ENCODE measurements at places on chromosomes 2 and 18. TPM values are rescaled to one million over a fixed set of nuclear protein-coding genes. Genes with fewer than 3 reads are reported as not detected.
A peak's percentile ranks its signal among the peaks of the same experiment; 100 is the strongest.

PTPRN gene
- 0.75 TPM for total RNA-seq

TLX2 gene
- total RNA-seq, result not detected

SCN7A gene
- total RNA-seq, result 0.36 TPM

LOXHD1 gene
- total RNA-seq, result not detected

DNA sequence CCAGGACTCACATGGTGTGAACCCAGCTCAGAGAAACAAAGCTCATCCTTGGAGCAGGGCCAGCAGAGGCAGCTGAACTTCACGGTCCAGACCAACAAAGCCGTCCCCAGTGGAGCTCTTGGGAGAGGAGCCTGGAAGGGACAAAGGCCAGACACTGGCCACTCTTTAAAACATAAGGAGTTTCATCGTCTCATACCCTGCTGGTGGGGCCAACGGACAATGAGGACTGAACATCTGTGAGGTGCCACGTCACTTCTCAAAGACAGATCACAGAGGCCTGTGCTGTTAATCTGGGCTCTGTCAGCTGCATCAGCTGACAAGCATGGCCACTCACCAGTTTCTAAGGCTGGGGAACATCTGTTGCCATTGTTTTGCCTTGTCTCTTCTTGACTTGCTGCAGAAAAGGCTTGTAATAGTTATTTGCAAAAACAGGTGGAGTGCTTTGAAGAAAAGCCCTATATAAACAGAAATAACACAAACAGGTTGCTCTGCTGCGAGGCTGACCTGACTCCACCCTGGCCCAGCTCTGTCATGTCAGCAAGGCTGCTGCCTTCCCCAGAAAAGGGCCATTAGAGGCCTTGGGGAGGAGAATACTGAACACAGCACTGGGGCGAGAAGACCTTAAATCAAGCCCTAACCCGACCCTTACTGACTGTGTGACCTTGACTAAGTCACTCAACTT, 68.1 kb upstream of the DAPL1 start:
- no peak for DNase-seq

- no peak for DNase-seq
Observed at GRCh38 chr2:143296089-143296488, 166.9 kb downstream of the ARHGAP15 start.

GRCh38 chr18:75204269-75204731, 4.6 kb downstream of the PTGR3 start:
- DNase-seq, result no peak

DNA sequence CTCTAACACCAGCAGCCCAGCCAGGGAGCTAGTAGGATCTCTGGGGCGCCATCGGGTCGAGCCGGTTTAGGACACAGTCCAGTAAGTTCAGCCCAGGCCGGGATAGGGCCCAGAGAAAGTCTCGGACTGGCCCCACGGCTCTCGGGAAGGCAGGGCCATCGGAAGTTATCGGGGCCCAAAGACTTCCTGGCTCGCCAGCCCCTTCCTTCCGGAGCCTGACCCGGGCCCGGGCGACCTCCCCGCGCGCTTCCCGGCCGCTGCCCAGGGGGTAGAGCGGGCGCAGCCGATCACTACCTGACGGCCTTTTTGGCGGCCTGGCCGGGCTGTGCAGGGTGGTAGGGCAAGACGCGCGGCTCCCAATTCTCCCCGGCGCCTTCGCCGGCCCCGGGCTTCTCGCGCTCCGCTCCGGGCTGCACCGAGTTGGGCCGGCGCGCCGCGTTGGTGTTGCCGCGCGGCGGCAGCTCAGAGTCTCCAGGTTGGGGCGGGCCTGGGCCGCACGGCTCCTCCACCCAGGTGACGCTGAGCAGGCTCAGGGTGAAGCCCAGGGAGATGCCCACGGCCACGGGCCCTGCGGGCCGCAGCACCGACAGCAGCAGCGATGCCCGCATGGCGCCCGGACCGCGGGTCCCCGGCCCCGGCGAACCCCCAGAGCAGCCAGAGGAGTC, 546 bp downstream of the CHPF start:
- no peak for DNase-seq

DNA sequence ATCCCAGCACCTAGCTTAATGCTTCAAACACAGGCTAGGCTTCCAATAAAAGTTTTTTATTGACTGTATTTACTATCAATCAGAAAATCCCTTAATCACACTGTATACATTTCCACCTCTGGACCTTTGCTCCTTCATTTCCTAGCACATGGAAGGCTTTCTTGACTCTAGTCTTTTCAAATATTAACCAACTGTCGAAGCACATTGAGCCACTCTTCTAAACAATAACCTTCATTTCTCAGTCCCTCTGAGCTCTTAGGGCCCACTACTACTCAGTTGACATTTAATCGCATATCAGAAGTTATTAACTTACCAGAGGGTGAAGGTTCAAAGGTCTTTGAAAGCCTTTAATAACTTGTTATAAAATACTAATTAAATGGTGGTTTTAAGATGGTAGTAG, 37.4 kb downstream of the CERKL start:
- no peak for DNase-seq

DNA sequence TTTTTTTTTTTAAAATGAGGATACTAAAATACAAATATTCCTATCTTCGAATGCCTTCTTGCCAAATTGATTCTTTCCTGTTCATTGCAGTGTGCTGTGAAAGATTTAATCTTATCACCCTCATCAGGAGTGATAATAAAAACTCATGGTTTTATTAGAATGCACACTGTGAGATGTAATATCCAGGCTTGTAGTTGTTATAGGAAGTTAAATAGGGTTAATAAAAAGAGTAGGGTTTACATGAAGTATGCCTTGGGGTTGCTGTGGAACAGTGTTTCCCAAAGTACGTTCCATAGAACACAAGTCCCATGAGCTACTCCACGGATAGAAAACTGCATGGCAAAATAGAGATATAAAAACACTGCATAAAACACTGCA, 191.9 kb downstream of the SPP2 start:
- no peak for DNase-seq

- peak; percentile 69 for DNase-seq
Observed at GRCh38 chr2:133421516-133422324, 146.5 kb downstream of the NCKAP5 start.

- DNase-seq, result no peak
Observed at GRCh38 chr2:54956111-54956627, 94.1 kb downstream of the RTN4 start.

- DNase-seq, result no peak
Observed at GRCh38 chr2:208529796-208530195, 123.2 kb downstream of the PTH2R start.

Data from epithelial cell of proximal tubule (primary cell).